Stomach (tissue), 19 donors: ENCODE measurements at places on chromosomes 2 and 18. TPM values are rescaled to one million over a fixed set of nuclear protein-coding genes. Genes with fewer than 3 reads are reported as not detected.

DNA sequence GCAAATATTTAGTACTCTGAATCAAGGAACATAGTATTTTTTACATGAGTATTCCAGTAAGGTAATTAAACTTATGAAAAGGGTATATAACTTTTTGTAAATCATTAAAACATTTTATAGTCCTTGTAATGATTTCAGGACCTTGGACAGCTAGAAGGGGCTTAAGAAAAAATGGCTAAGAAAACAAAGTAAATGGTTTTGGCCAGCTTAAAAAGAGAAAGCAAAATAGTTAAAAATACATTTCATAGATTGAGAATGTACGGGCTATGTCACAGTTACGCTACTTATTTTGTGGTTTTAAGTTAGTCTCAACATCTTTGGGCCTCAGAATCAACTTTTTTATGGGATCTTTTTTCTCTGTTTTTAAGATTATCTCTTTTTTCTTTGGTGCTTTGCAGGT is 26.7 kb downstream of the POLI start:
- no peak overlapping the region for H3K27ac ChIP-seq
- H3K36me3 ChIP-seq: peaks cover 36% of the 10 kb centered on the region
- H3K4me1 ChIP-seq: no peaks in the 10 kb centered on the region
- H3K4me3 ChIP-seq: no peak overlapping the region

- no peaks in the 10 kb centered on the region for H3K36me3 ChIP-seq
- DNase-seq: no peak
- no peak overlapping the region for H3K4me3 ChIP-seq
- H3K27me3 ChIP-seq: no peaks in the 10 kb centered on the region
Observed at GRCh38 chr2:45459860-45460259, 151.2 kb downstream of the SRBD1 start.

- no peaks in the 10 kb centered on the region for H3K4me1 ChIP-seq
- H3K36me3 ChIP-seq: no peaks in the 10 kb centered on the region
- H3K27me3 ChIP-seq: no peaks in the 10 kb centered on the region
- H3K4me3 ChIP-seq: no peak overlapping the region
- H3K27ac ChIP-seq: no peak overlapping the region
Observed at GRCh38 chr2:41540272-41540998, 507.4 kb upstream of the PKDCC start.

DNA sequence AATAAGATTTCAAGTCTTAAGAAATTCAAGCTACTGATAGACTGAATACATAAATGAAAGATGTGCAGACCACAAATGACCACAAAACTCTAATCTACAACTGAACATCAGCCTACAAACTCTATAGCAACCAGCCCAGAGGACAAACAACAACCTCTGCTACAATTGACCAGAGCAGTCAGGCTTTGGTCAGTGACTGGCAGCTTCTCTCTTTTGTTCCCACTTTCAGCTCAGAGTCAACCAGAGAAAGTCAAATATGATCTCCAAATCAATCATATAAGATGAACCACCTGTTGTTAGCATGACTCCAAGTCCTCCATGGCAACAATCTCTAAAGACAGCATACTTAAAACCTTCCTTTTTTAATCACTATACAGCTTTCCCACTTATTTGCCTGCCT is 996.2 kb downstream of the SUCLG1 start:
- no peak for DNase-seq
- no peak overlapping the region for H3K27ac ChIP-seq
- no peaks in the 10 kb centered on the region for H3K36me3 ChIP-seq
- no peak overlapping the region for H3K4me3 ChIP-seq

DNA sequence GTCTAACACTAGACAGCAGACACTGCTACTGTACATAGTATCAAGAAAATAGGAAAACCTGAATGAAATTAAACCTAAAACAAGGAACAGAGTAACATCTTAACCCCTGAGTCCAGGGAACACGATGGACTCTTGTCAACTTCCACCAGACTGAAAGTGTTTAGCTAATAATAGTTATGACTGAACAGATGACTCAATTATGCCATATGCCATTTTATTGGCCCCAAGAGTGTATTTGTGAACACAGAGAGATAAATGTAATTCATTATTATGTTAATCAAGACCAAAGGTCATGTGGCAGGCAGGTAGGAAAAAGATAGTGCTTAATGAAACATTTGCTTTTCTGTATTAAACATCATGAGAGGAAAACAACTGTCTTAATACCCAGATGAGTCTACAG is 58.0 kb downstream of the NYAP2 start:
- H3K4me3 ChIP-seq: no peak overlapping the region
- peak; percentile 39 for DNase-seq
- no peak overlapping the region for H3K27ac ChIP-seq
- H3K36me3 ChIP-seq: no peaks in the 10 kb centered on the region
- H3K27me3 ChIP-seq: no peaks in the 10 kb centered on the region

- no peak overlapping the region for H3K27ac ChIP-seq
- DNase-seq: no peak
- H3K27me3 ChIP-seq: no peaks in the 10 kb centered on the region
- H3K36me3 ChIP-seq: peaks cover under 1% of the 10 kb centered on the region
Observed at GRCh38 chr2:201404699-201405280, 46.5 kb downstream of the TRAK2 start.

GRCh38 chr2:11809586-11810236 is 63.3 kb downstream of the LPIN1 start:
- DNase-seq: no peak
- no peak overlapping the region for H3K27ac ChIP-seq
- H3K4me1 ChIP-seq: no peaks in the 10 kb centered on the region
- H3K4me3 ChIP-seq: no peak overlapping the region

FAM110C gene
- 8.7 TPM for total RNA-seq

SAG gene
- not detected for total RNA-seq

PEX13 gene
- total RNA-seq: 21.4 TPM
